ENCODE measurements at places on chromosomes 5 and 9.

DNA sequence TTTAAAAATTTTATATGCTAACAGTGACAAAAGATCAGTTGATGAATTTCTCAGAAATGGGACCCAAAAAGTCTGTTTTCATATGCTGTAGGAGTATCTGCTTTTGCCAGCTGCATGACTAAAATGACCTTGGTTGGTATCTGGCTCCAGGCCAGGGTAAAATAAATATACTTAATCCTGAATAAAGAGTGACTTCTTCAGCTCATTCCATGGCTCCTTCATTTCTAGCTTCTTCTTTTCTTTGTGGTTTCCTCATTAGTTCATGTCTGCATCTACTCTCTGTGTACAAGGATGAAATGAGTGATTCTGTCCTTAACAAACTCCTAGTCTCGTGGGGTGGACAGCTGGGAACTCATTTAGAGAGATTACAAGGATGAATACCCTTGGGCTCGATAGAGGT, 36.0 kb downstream of the RCL1 start:
- DNase-seq = no peak

- DNase-seq = no peak
These were observed 195.2 kb downstream of the AOPEP start for GRCh38 chr9:94921656-94922055.

GRCh38 chr5:9444346-9444745, 101.5 kb downstream of the SEMA5A start:
- no peak for DNase-seq

GRCh38 chr9:126404459-126404858, 77.8 kb downstream of the MVB12B start:
- DNase-seq = no peak

- no peak for DNase-seq
These were observed 90.8 kb upstream of the ZNF618 start for GRCh38 chr9:113785334-113785733.

DNA sequence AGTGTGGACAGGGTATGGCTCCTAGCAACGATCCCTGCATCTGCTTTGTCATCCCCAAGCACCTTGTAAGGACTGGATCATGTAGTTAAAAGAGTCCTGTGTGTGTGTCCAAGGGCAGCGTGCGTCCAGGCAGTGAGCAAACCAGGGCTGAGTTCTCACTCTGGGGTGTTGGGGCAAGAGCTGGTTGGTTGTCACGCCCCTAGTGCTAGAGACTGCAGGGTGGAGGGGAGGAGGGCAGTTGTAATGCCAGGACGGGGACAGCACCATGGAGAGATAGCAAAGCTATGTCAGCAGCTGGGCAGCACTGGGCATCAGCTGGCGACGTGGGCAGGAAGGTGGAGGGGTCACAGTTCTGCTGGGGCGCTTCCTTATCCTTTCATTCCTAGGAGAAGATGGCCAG, 100.8 kb downstream of the ZNF618 start:
- no peak for DNase-seq

- DNase-seq = peak; percentile 27
These were observed 146.3 kb downstream of the SNCAIP start for GRCh38 chr5:122458278-122458872.

DNA sequence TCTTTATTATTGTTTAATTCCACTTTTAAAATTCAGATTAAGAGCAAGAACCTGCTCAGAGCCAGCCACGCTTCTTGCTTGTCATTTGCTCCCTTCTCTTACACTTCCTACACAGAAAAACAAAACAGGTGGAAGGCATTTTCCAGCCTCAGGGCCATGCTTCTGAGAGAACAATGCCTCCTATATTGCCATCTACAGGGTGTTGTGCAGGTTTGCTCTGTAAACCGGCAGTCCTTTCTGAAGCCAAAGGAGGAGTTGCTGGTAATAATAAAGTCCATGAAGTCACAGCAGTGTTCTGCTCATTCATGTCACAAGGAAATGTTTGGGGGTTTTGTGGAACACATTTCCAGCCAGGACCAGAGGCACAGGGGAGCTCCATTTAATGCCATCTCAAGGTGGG, 16.1 kb upstream of the PRLR start:
- DNase-seq = no peak

GRCh38 chr5:152309926-152310450, 95.1 kb downstream of the NMUR2 start:
- DNase-seq = no peak

GRCh38 chr9:26324786-26325443, 567.7 kb downstream of the CAAP1 start:
- DNase-seq = no peak

DNA sequence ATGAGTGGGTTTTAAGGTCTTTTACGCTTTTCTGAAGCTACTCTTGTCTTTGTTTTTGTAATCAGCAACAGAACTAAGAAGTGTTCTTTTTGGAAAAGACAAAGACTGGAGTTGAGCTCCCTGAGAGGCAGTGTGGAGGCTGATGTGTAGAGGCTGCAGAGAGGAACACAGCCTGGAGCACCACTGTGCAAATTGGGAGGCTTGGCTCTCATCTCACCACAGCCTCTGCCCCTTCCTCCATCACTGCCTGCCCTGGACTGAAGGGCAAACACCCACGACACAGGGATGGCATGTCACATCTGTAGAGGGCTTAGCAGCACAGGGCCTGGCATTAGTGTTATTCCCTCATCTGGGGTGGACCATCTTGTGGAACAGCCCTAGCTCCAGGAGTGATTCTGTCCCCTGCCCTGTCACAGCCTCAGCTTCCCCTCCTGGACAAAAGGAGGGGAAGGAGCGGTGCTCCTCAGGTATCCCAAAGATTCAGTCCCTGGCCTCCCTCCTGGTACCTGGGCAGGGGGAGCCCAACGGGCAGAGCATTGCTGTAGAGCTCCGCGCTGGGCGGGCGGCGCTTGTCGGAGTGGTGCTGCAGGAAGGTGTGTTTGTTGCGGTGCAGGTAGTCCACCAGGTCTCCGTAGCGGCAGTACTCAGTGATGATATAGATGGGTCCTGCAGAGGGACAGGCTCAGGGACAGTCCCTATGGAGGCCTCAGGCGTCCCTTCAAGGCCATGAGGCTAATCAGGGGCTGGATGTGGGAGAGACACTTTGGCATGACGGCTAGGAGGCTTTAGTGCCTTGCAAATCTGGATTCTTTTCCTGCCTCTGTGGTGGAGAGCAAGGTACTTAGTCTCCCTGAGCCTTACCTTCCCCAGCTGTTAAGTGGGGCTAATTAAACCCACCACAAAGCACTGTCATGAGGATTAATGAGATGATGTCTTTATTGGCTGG, 32.8 kb downstream of the PDGFRB start:
- no peak for DNase-seq

All from RPMI8226 (cell line).